Left ventricle myocardium inferior (tissue), 1 donor: ENCODE measurements at places on chromosomes 16 and 17. TPM values are rescaled to one million over a fixed set of nuclear protein-coding genes. Genes with fewer than 3 reads are reported as not detected.

The SLC16A11 gene
- 0.38 TPM for total RNA-seq

The CLEC19A gene
- not detected for total RNA-seq

The BEAN1 gene
- total RNA-seq: 0.33 TPM

The MMP2 gene
- 87.4 TPM for total RNA-seq

The KRTAP9-8 gene
- total RNA-seq: not detected

The AANAT gene
- not detected for total RNA-seq

- peaks cover 9% of the 10 kb centered on the region for H3K27me3 ChIP-seq
- no peaks in the 10 kb centered on the region for H3K4me1 ChIP-seq
- H3K36me3 ChIP-seq: no peaks in the 10 kb centered on the region
- H3K27ac ChIP-seq: no peak overlapping the region
Observed at GRCh38 chr16:5862103-5862840, 764.7 kb upstream of the EEF2KMT start.

DNA sequence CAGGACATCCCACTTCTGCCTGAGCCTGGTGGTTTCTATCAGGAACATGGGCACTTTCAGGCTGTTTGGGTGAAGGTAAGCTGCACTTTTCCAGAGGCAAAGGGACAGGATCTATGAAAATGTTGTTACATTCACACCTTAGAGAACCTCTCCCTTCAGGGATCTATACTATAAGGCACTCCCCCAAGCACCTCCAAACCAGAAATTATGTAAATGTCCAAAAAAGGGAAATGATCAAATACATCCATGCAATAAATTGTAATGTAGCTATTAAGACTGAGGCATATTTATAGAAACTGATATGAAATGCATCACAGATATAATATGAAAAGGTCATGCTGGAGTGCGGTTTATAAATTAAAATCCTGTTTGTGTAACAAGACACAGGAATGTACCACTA is 23.3 kb upstream of the COG7 start:
- no peaks in the 10 kb centered on the region for H3K27me3 ChIP-seq
- H3K4me1 ChIP-seq: no peaks in the 10 kb centered on the region
- no peak overlapping the region for H3K27ac ChIP-seq
- H3K36me3 ChIP-seq: peaks cover 95% of the 10 kb centered on the region
- no peak for DNase-seq

- H3K27me3 ChIP-seq: peaks cover 90% of the 10 kb centered on the region
- H3K27ac ChIP-seq: peak overlapping the region; percentile 72
- DNase-seq: peak; percentile 50
- H3K36me3 ChIP-seq: no peaks in the 10 kb centered on the region
Observed at GRCh38 chr16:87127061-87127765, 190.0 kb downstream of the C16orf95 start.

GRCh38 chr17:64572682-64573154 is 65.9 kb downstream of the CEP95 start:
- H3K27ac ChIP-seq: peak overlapping the region; percentile 43
- peaks cover 6% of the 10 kb centered on the region for H3K4me1 ChIP-seq
- peaks cover 37% of the 10 kb centered on the region for H3K36me3 ChIP-seq
- DNase-seq: no peak
- no peak overlapping the region for H3K4me3 ChIP-seq

- H3K27ac ChIP-seq: no peak overlapping the region
- H3K4me1 ChIP-seq: peaks cover 9% of the 10 kb centered on the region
- H3K36me3 ChIP-seq: no peaks in the 10 kb centered on the region
- DNase-seq: no peak
- peaks cover 47% of the 10 kb centered on the region for H3K27me3 ChIP-seq
Observed at GRCh38 chr17:76987486-76988093, 119.4 kb downstream of the MGAT5B start.

DNA sequence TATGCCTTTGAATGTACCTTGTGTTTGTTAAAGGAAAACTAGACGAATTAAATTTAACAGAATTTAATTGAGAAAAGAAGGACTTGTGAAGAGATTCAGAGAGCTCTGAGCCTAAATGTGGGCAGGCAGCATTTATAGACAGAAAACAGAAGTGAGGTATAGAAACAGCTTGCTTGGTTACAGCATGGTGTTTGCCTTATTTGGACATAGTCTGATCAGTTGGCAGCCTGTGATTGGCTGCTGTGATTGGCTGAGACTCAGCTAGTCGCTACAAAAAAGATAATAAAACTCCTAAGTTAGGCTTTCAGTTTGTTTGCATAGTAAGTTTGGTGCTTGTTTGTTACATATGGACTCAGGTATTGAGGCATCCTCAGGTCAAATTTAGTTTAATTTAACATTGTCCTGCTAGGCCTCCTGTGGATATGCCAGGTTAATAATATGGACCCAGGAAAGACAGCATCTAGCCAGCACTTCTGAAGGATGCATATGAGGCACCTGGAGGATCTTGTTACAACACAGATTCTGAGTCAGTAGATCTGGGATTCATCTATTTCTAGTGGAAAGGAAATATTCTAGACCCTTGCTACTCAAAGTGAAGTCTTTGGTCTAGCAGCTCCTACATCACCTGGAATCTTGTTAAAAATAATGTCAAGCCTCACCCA is 43.4 kb downstream of the SLFN5 start:
- DNase-seq: no peak
- H3K4me1 ChIP-seq: no peaks in the 10 kb centered on the region
- no peak overlapping the region for H3K4me3 ChIP-seq
- no peaks in the 10 kb centered on the region for H3K36me3 ChIP-seq
- H3K27me3 ChIP-seq: peaks cover 4% of the 10 kb centered on the region

DNA sequence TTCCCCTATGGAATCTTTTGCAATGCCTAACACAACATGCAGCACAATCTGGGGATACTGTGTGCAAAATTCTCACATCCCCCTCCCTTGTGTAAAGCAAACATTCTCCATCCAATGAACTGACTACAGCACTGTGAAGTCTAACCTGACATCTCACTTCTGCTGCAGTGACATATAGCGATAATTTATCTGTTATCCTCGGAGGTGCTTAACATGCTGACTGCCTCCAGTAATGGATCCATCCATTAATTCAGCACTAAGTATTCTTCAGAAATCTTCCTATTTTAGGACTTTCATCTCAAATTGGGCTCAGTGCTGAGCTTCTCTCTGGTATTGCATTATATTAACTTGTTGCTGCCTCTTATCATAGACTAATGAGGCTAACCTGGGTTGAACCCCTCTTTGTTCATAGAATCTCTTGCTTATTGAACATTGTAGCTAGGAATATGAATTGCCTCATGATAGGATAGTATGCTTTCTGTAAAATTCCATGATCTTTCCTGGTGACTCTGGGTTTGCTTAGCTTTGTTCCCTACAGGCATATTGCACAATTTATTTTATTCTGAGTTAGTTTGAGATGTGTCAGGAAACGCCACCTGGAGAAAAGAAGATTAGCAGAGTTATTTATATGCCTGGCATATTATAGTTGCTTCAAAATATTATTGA is 187.9 kb downstream of the CNTNAP4 start:
- no peaks in the 10 kb centered on the region for H3K27me3 ChIP-seq
- no peak overlapping the region for H3K27ac ChIP-seq
- H3K36me3 ChIP-seq: no peaks in the 10 kb centered on the region
- no peaks in the 10 kb centered on the region for H3K4me1 ChIP-seq

DNA sequence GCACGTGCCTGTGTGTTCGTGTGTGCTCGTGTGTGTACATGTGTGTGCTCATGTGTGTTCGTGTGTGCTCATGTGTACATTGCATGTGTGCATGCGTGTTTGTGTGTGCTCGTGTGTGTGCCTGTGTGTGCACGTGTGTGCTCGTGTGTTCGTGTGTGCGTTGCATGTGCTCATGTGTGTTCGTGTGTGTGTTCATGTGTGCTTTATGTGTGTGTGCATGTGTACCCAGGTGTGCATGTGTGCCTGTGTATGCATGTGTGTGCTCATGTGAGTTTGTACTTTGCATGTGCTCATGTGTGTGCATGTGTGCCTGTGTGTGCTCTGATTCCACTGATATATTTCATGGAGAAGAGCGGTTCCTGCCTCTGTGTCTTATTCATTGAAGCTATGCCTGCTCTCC is 265.5 kb downstream of the FOXL1 start:
- peaks cover 5% of the 10 kb centered on the region for H3K4me1 ChIP-seq
- no peaks in the 10 kb centered on the region for H3K36me3 ChIP-seq
- H3K4me3 ChIP-seq: no peak overlapping the region
- H3K27ac ChIP-seq: no peak overlapping the region
- H3K27me3 ChIP-seq: peaks cover 11% of the 10 kb centered on the region

DNA sequence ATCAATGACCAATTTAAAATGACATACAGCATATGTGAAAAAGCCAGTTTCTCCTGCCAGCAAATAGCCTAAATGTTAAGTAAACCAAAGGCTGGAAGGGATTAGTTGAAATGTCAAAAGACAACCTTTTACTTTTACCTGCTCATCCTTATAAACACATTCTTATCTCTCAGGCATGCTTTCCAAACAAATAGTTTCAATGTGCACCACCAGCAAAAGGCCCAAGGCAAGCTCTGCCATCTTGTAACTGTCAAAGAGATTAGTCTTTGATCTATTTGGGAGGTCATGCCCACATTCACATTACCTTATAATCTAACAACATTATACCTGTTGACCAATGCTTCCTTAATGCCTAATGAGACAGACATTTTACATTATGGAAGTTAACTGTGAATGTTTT is 132.2 kb upstream of the NACA2 start:
- no peak overlapping the region for H3K27ac ChIP-seq
- no peaks in the 10 kb centered on the region for H3K36me3 ChIP-seq
- DNase-seq: no peak
- H3K4me1 ChIP-seq: no peaks in the 10 kb centered on the region

GRCh38 chr17:47663912-47664623 is 14.3 kb downstream of the KPNB1 start:
- no peak overlapping the region for H3K27ac ChIP-seq
- H3K27me3 ChIP-seq: no peaks in the 10 kb centered on the region
- peaks cover 97% of the 10 kb centered on the region for H3K36me3 ChIP-seq
- no peak for DNase-seq

DNA sequence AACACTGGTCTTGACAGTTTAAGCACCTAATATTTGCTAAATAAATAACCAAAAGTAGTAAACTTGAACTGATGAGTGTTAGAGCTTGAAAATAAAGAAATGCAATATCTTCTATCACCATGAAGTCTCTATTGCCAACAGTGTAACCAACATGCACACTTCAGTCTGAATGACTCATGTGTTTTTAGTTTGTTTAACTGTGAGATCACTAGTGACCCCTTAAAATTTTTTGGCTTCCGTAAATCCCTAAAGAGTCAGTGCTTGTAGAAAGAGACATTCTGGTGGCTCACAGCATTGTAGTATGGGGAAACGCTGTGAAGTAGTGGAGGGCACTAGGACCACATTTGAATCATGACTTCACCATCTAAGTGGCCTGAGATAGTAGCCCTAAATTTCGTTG is 341.1 kb downstream of the PMP22 start:
- DNase-seq: no peak
- H3K4me1 ChIP-seq: no peaks in the 10 kb centered on the region
- no peak overlapping the region for H3K27ac ChIP-seq
- no peaks in the 10 kb centered on the region for H3K36me3 ChIP-seq

GRCh38 chr16:72840631-72841381 is 207.1 kb downstream of the ZFHX3 start:
- DNase-seq: no peak
- H3K4me3 ChIP-seq: no peak overlapping the region
- no peaks in the 10 kb centered on the region for H3K27me3 ChIP-seq
- H3K4me1 ChIP-seq: peaks cover 32% of the 10 kb centered on the region
- H3K27ac ChIP-seq: no peak overlapping the region

- no peaks in the 10 kb centered on the region for H3K36me3 ChIP-seq
Observed at GRCh38 chr17:9409878-9410277, 165.7 kb downstream of the STX8 start.

DNA sequence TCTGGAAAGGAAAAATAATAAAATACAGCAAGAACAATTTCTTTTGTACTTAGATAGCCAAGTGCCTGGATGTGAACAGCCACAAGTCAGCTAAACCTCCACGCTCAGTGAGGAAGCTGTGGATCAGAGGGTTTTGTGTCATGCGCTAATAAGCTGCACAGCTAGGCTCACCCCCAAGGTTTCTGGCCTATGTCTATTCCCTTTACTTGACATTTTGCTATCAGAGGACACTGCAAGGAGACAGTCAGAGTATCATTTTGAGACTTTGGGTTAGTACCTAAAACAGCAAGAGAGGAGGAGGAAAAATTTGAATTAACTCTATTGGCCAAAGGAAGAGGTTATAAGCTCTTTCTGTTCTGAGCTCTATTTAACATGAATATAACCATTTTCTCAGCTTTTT is 139.3 kb downstream of the KCNJ2 start:
- H3K36me3 ChIP-seq: no peaks in the 10 kb centered on the region
- no peak overlapping the region for H3K4me3 ChIP-seq
- DNase-seq: no peak
- H3K27ac ChIP-seq: peak overlapping the region; percentile 77

DNA sequence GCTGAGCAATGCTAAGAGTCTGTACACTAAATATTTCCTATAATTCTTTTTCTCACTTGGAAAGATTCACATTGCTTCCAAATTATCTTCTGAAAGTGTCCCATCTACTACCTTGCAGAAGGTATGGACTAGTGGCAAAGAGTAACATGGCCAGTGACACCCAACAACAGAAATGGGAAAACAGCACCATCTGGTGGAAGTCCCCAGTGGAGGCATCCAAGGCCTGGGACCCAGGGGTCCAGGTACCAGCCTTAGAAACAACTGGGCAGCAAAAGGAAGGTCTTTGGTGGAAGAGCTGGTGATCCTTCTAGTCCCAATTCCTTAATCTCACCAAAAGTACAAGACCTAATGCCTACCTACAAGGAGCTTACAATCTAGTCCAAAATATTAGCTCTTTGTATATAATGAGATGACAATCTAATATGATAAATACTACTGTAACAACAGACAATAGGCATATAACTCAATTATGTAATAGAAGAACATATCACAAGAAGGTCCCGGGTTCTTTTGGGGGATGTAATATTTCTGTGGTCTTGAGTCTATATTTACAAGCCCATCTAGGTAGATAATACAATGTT is 55.3 kb downstream of the SKAP1 start:
- peaks cover 100% of the 10 kb centered on the region for H3K27me3 ChIP-seq
- no peaks in the 10 kb centered on the region for H3K4me1 ChIP-seq
- H3K36me3 ChIP-seq: no peaks in the 10 kb centered on the region
- no peak overlapping the region for H3K4me3 ChIP-seq
- no peak overlapping the region for H3K27ac ChIP-seq

GRCh38 chr17:45852535-45853297 is 8.0 kb downstream of the SPPL2C start:
- H3K27me3 ChIP-seq: peaks cover 60% of the 10 kb centered on the region
- no peak overlapping the region for H3K27ac ChIP-seq
- no peak overlapping the region for H3K4me3 ChIP-seq

DNA sequence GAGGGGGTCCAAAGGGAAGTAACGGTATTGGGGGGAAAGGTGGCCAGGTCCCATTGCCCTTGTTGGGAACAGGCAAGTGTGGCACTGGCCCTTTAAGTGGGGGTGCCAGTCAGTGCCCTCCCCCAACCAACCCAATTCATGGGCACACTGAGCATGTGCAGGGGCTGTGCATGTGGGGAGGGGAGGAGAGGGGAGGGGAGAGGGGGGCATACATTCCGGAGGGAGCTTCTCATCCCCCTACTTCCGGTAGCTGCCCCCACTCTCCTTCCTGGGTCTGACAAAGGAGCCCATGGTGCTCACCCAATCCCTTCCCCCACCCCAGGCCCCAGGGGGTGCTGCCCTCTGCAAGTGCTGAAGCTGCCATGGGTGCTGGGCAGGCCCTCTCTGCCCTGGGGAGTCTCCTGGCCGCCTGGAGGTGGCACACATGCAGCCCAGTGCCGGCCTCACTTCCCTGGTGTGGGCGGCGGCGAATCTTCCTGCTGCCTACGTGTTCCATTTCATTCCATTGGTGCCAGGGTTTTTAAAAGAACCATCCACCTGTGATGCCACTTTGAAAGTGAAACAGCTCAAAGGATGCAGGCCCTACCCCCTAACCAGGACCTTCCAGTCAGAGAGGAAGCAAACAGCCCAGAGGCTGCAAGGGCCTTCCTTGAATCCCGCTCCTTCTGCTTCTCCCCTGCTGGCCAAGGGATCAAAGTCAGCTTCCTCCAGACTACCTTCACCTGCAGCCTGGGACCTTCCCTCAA is 11.0 kb downstream of the HEXIM2 start:
- no peaks in the 10 kb centered on the region for H3K27me3 ChIP-seq
- peak overlapping the region; percentile 84 for H3K27ac ChIP-seq
- DNase-seq: peak; percentile 61
- peak overlapping the region; percentile 56 for H3K4me3 ChIP-seq
